ENCODE measurements at places on chromosomes 2 and 18.

- DNase-seq: no peak
Observed at GRCh38 chr2:109331081-109331480, 202.1 kb downstream of the SH3RF3 start.

DNA sequence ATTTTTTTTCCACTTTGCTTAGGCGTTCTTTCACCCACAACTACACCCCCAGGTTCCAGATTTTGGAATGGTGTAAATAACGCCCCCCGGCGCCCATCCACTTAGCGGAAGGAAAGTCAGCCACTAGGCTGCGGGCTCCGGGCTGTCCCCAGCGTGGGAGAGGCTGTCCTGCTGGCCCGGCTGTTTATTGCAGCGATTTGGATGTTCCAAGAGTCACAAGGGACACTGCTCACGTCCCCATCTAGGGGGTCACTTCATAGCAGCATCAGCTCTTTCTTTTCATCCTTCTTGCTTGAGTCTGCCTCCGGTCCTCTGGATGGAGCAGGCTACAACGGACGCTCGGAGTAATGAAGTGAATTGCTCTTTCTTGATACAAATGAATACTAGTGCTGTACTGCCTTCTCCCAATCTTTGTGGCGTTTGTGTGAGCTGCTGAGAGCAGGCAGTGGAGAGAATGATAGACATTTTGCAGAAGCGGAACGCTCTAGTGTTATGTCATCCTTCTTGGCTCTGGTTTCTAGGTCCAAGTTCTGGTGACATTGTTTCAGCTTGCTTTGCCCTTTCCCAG lies 50.7 kb upstream of the PAIP2B start:
- DNase-seq: peak; percentile 1

- DNase-seq: no peak
Observed at GRCh38 chr18:26298107-26298506, 71.9 kb downstream of the TAF4B start.

DNA sequence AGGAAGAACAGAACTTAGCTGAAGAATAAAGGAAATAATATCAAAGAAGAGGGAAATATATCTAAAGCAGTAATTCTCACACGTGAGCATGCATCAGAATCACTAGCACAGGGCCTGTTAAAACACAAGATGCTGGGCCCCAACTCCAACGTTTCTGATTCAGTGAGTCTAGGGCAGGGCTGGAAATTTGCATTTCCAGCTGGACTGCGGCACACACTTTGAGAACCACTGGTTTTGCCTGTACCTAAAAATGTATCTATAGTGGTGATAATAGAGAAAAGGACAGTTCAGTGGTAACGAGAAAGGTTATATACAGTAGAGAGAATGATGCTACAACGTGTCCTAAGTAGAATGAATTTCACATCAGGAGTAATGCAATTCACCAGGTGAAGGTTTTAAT lies 11.2 kb downstream of the REV1 start:
- DNase-seq: no peak

DNA sequence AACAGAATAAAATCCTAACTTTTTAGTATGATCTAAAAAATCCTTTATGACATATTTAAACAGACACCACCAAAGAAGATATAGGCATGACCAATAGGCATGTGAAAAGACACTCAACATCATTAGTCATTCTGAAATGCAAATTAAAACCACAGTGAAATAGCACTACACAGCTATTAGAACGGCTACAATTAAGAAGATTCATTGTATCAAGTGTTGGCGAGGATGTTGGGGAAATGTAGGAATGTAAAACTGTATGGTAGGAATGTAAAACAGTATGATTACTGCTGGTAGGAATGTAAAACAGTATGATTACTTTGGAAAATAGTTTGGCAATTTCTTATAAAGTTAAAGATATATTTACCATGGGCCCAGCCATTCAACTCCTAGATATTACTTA lies 253.3 kb upstream of the TCF4 start:
- no peak for DNase-seq

Data from activated effector memory CD4-positive, alpha-beta T cell treated with Interleukin-2 at 50 U/mL for 16 hours (primary cell).